ENCODE measurements at places on chromosomes 12 and 14.
A peak's percentile ranks its signal among the peaks of the same experiment; 100 is the strongest.

GRCh38 chr12:14611640-14612203 is 44.0 kb upstream of the PLBD1 start:
- no peak for DNase-seq

- no peak for DNase-seq
These were observed 38.1 kb downstream of the GCH1 start for GRCh38 chr14:54864526-54864925.

DNA sequence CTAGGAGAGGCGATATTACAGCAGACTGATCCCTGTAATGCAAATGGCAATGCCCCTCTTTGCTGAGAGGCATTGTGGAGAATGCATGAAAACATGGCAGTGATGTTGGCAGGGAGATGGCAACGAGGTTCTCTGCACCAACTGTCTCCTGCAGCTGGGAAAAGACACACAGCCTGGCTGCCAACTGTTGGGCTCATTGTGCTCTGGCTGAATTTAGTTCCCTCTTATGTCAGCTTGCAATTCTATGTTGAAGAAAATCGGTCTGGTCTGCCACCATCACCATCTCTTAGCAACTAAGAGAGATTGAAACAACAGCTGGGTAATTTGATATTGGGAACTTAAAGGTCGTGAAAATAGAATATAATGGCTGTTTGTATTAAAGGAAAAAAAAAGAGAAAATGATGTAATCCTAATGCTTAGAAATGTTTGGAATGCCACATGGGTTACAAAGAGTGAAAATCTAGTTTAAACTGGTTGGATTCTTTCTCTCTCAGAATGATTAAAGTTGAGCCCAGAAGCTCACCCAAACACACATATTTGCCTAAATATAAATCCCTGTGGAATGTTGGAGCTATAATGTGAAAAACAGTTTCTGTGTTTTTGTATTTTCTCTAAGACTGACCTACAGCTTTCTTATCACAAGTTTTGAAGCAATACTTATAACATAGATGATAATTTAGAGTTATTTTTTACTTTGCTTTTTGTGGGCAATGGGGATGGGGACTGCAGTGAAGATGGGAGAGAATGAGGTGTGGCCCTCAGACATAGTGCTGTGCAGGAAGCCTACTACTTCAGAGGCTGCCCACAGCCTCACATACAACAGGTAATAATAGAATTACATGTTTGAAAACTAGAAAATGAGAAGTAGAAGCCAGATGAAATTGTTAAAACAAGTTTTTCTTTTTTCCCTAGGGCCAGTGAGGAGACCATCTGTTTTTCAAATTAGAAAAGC is 143.7 kb downstream of the AKAP6 start:
- DNase-seq, result no peak

DNA sequence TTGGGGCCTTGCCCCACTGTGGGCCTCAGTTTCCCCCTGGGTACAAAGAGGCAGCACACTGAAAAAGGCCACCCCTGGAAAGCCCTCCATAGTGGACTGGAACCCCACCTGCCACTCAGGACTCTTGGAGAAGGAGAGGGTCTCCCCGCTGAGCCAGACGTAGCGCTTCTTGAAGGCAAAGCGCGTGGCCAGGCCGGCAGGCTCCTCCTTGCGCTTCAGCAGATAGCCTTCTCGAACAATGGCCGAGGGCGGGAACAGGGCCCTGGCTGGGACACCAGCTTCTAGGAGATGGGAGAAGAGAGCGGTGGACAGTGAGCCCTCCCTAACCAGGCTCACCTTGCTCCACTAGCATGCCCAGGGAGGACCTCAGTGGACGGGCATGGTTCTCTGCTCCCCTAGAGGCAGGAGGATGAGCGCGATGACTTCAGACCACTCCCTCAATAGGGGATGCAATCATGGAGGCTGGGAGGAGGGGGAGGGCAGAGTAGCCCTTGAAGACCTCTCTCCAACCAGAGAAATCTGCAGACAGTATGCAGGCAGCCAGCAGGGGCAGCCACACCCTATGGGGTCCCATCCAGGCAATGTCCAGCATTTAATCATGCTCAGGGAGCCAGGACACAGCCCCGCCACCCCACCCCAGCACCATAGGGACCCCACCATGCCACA is 29.8 kb downstream of the RASAL1 start:
- no peak for DNase-seq

GRCh38 chr12:47774663-47775062 is 1.6 kb downstream of the SLC48A1 start:
- no peak for DNase-seq

DNA sequence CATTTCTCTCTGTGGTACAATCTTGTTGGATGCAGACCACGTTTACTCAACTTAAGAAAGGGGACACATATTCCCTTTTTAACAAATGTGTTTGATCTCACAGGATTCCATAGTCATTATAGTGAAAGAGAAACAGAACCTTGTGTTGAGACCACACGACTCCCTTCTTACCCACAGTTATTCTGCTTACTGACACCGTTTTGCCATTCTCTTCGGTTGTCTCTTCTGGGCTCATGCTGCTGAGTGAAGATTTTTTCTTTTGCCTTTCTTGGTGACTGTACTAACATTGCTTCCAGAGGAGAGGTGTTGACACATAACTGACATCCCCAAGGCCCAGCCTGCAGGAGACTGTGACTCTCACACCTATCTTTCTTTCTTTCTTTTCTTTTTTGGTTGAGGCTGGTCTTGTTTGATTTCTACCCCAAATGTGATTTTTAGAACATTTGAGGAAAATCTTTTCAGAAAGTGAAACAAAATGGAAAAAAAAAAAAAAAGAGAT is 61.2 kb upstream of the OTOGL start:
- no peak for DNase-seq

- DNase-seq, result no peak
These were observed 51.6 kb upstream of the RIC8B start for GRCh38 chr12:106722837-106723236.

- no peak for DNase-seq
These were observed 46.1 kb downstream of the CPM start for GRCh38 chr12:68886636-68887572.

GRCh38 chr12:68190301-68190700 is 30.8 kb upstream of the IFNG start:
- no peak for DNase-seq

GRCh38 chr12:110262442-110263388 is 18.3 kb upstream of the ATP2A2 start:
- no peak for DNase-seq

DNA sequence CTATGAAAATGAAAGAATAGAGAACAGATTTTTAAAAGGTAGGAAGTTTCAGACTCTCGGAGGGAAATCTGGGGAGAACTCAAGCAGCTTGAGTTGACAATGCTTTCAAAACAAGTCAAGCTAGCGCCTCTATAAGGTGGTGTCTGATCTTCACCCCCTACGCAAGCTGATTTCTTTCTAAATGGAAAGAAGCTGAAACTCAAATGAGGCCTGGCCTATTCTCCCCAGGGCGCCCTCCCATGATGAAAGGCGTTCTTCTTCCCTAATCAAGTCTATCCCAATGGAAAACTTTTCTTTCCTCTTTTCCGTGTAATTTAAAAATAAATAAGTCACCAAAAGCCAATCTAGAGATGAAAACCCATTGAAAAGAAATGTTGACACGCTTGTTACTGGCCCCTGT is 20.6 kb downstream of the PTHLH start:
- no peak for DNase-seq

DNA sequence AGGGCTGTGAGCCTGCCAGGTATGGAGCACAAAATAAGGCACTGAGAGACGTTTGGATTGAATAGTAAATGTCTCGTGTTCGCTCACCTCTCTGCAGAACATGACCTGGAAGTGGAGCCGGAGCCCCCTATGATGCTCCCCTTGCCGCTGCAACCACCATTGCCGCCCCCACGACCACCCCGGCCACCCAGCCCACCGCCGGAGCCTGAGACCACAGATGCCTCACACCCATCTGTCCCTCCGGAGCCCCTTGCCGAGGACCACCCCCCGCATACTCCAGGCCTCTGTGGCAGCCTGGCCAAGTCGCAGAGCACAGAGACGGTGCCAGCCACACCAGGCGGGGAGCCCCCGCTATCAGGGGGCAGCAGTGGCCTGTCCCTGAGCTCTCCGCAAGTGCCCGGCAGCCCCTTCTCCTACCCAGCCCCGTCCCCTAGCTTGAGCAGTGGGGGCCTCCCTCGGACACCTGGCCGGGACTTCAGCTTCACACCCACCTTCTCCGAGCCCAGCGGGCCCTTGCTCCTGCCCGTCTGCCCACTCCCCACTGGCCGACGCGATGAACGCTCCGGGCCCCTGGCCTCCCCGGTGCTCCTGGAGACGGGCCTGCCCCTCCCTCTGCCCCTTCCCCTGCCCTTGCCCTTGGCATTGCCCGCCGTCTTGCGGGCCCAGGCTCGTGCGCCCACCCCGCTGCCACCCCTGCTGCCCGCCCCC is 18.7 kb downstream of the SETD1B start:
- DNase-seq, result no peak

- no peak for DNase-seq
These were observed 2.1 kb upstream of the AQP6 start for GRCh38 chr12:49970658-49971057.

DNA sequence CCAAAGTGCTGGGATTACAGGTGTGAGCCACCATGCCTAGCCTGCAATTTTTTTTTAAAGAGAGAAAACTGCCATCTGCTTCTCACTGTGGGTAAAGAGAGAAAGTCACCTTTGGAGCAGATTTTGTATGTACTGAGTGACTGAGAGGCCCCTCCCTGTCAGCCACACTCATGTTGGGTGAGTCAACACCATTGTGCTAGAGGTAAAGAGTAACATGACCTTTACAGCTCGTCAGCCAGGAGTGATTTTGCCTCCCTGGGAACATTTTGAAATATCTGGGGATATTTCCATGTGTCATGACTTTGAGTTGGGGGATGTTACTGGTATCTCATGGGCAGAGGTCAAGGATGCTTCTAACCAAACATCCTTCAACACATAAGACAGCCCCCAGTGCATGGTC is 115.2 kb downstream of the KSR2 start:
- no peak for DNase-seq

GRCh38 chr12:97482143-97482693 is 19.6 kb downstream of the RMST start:
- no peak for DNase-seq

GRCh38 chr12:117119592-117120198 is 20.5 kb upstream of the TESC start:
- DNase-seq, result no peak

DNA sequence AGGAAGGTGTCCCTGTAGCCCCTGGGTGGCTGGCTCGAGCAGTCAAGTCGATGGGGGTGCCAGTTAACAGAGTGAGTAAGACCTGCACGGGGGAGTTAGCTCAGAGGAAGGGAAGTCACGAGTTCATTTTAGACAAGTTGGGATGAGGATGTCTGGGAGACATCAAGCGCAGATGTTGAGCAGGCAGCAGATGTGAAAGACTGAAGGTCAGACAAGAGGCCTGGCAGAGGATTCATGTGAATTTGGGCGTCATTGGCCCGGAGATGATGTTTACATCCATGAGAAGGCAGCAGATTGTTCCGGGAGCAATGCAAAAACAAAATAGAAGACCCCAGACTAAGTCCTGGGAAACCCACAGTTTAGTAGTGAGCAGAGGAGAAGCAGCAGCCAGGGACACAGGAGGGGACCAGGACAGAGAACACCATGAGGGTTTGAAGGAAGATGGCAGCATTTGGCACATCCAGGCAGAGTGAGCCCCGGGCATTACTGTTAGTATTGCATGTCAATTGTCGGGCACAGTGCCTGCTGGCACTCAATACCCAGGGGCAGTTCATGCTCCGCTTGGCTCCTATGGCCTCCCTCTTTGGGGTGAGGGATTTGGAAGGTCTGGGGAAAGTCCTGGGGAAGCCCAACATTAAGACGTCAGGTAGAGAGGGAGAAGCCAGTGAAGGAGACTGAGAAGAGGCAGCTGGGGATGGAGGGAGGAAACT is 15.1 kb downstream of the LTBP2 start:
- DNase-seq, result no peak

- DNase-seq, result no peak
These were observed 42.2 kb downstream of the PTPRO start for GRCh38 chr12:15364221-15365160.

- DNase-seq, result no peak
These were observed 429.8 kb upstream of the CCDC196 start for GRCh38 chr14:66056268-66056907.

GRCh38 chr12:66735275-66735674 is 56.4 kb upstream of the GRIP1 start:
- DNase-seq, result no peak

DNA sequence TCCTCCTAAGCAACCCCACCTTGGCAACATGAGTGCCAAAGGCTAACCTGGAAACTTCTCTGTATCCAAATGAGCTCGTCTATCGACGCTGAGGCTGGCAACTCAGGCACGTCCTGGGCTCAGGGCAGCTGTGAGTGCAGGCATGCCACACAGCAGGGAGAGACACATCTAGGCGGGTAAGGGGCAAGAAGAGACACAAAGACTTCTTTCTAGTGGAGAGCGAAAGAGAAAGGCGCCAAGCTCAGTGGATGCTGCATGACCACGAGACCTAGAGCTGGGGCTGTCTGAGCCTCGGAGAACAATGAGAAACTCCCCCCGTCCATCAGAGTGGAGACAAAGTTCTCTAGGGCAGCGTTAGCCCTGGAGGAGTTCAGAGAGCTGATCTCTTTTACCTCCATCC is 170.4 kb downstream of the CALM1 start:
- DNase-seq, result no peak

GRCh38 chr14:67934087-67934486 is 114.5 kb downstream of the RAD51B start:
- DNase-seq, result peak; percentile 26

DNA sequence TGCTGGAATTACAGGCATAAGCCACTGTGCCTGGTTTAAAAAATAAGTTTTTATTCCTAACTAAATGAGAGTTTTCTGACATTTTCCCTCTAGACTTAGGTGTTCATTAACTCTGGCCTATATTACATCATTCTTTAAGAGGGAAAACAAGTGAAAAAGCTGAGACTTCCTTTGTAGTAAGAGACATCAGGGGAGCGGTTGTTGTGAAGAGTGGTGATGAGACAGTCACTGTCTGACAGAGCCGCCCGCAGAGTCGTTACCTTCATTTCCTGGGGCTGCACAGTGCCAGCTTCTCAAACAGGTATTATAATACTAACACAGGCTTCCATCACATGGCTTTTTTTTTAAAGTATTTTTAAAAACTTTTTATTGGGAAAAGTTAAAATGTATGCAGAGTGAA is 19.7 kb upstream of the TDRD9 start:
- DNase-seq, result no peak

- peak; percentile 33 for DNase-seq
These were observed 38.2 kb upstream of the INF2 start for GRCh38 chr14:104650981-104651875.

All from 8988T (cell line).